ENCODE measurements at places on chromosomes 7 and 10.

DNA sequence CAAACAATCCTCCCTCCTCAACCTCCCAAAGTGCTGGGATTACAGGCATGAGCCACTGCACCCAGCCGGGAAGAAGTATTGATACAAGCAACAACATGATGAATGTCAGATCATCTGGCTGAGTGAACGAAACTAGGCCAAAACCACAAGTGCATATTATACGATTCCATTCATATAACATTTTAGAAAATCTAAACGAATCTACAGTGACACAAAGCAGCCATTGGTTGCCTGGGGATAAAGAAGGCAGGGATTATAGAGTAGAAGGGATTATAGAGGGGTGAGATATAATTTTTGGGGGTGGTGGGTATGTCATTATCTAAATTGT, 11.5 kb upstream of the RHBDD2 start:
- DNase-seq = no peak

- no peak for DNase-seq
These were observed 113.3 kb downstream of the ARHGAP22 start for GRCh38 chr10:48491392-48492139.

DNA sequence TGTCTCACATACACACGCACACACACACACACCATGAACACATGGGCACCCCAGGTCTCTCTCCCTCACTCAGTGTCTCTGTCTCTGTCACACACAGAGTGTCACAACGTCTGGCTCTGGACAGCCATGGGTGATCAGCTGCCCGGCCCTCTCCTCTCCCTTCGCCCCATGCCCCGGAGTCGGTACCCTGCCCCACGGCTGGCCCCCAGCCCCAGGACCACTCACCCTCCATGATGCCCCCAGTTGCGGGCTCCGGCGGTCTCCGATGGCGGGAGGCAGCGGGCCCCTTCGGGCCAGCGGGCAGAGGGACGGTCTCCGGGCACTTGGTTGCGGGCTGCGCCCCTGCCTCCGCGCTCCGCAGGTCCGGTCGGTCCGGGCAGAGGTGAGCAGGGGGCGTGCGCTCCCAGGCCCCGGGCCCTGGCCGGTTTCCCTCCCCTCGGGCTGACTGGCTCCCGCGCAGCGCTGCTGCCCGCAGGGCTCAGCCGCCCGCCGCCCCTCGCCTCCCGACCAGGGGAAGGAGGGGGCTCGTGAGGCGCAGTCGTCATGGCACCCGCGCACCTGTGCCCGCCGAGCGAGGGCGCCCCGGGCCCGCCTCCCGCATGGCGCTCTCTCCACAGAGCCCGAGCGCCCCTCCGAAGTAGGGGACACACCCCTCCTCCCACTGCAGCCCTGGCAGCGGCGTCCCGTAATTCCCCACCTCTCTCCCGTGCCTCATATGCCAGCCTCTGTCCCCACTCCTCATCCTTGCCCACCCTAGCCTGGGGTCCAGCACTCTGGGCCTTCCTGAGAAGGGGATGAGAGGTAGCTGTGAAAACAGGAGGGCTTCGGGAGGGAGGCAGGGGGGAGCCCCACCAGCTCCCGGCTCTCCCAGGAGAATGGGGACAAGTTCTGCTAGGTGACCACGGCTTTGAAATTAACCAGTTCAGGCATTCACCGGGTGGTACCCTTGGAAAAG, at the start of gene NPFFR1:
Gene NPFFR1, minus strand, starts transcription at position 560 of the 955 bp plus-strand sequence. Its CDS starts 328 bp downstream, at position 232.
- no peak for DNase-seq

- DNase-seq = no peak
These were observed 2.8 kb upstream of the SMARCD3 start for GRCh38 chr7:151251328-151251688.

DNA sequence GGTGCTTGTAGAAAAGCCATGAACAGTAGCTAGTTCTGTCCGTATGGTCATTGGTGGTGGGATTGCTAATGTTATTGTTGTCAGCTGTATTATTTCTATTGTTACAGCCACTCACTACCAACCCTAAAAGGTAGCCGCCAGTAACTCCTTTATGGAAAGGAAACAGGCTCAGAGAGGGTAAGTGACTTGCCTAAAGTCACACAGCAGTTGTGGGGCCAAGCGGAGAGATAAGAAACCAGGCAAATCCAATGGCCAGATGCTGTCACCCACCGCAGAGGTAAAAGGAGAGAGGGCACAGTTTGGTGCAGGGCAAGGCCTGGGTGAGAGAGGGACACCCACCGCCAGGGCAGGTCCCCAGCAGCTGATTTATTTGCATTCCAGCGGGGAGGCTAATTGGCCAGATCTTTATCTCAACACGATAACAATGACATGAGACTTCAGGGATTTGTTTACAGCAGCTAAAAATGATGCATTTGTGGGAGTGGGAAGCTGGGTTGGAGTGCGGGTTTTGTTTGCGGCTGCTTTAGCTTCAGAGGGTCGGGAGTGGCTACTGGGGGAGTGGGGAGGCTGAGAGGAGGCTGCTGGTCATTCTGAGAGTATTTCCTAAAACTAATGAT, 8.6 kb upstream of the NKX2-3 start:
- DNase-seq = no peak

DNA sequence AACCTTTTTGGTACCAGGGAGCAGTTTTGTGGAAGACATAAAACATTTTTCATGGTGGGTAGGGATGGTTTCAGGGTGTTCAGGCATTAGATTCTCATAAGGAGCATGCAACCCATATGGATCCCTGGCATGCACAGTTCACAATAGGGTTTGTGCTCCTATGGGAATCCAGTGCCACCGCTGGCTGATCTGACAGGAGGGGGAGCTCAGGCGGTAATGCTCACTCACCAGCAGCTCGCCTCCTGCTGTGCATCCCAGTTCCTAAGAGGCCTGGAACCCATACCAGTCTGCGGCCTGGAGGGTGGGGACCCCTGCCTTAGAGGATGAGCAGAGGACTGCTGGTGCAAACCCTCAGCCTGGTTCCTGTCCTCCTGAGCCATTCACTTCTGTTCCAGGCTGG, 561.7 kb downstream of the SDK1 start:
- DNase-seq = no peak

DNA sequence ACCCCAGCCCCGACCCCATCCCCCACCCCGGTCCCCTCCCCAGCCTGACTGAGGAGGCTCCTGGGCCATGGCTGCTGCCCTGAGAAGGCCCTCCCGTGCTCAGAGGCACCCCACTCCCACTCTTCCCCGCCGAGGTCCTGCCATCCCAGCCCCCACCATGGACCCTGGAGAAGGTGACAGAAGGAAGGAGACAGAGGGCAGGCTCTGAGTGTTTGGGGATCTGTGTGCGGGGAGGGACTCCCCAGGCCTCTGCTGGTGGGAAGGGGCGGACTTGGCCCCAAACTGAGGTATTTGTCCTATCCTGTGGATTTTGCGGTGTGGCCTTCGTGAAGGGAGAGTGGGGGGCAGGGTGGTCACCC, 53.4 kb downstream of the PWWP2B start:
- no peak for DNase-seq

DNA sequence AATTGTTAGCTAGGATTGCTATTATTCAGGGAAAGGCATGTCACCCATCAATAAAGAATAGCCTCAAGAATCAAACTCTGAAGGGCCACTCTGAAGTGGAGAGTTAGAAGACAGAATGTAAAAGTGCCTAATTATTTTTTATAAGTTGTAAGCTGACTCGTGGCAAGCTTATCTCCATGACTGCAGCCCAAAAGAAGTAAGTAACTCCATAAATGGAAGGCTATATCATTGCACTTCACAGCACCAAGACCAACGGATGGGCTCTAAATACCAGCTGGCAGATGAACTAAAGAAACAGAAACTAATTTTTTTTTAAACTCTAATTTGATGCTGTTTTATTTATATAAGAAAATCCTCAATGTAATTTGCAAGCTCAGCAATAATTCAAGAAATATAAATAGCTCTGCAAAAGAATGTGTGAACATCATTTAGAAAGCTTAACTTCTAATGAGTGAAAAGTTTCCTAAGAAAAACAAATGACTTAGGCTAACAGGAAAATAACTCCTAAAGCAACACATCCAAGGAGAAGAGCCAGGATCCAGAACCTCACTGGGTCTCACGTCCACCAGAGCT, 165.5 kb downstream of the SNX13 start:
- DNase-seq = no peak
